ENCODE measurements at places on chromosomes 7 and 10.

- peak; percentile 15 for DNase-seq
Measured at GRCh38 chr7:105707967-105708762, 126.9 kb upstream of the EFCAB10 start.

DNA sequence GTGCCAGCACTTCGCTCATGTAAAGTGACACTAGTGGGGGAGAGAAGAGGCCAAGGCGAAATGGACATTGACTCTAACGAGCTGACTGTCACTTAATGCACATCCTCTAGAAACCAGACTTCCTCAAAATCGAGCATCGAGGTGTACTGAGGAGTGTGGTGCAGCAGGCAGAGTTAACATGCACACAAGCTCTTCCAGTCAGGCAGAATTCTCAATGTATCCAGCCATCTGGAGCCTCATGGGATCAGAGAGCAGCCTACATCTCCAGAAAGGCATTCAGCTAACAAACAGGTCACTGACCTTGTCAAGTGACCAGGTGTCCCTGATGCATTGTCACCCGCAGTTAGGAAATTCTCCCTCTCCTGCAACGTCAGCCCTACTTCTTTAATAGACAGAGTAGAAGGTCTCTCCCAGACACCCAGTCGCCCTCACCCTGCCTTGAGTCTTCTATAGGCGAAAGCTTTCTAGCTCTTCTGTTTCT lies 259.8 kb upstream of the AOAH start:
- DNase-seq: no peak

- no peak for DNase-seq
Measured at GRCh38 chr7:77455321-77455720, 39.2 kb upstream of the GSAP start.

GRCh38 chr7:139776486-139777132 lies 1.2 kb downstream of the HIPK2 start:
- peak; percentile 39 for DNase-seq

DNA sequence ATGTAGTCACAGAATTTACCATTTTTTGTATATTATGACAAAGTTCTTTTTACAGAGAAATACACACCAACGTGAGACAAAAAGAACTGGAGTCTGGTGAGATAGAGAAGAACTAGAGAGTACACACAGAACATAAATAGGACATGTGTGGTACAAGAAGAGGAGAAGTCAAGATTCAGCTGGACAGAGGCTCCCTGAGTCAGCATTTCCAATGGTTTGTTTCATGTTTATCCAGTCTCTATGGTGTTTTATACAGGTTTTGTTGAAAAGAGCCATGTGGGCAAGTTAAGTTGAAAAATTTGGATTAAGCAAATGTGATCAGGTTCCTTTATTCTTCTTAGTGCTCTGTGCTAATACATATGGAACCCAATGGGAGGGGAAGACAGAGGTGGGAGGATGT lies 105.5 kb upstream of the AKR1E2 start:
- DNase-seq: no peak

DNA sequence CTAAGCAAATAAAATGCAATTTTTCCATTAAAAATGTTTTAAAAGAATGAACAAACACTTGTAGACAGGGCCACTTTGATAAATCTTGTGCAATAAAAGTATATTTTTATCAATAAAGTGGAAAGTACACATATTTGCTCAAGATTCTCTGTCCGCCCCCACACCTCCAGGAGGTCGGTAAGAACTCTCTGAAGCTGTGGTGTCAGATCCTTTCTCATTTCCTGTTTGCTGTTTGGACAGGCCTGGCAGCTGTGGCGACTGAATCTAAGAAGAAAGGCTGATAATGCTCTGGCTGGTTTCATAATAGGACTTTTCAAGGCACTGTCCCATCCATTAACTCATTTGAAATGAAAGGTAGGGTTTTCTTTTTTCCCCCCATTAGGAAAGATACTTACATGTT lies 15.3 kb upstream of the ASB4 start:
- DNase-seq: peak; percentile 4

DNA sequence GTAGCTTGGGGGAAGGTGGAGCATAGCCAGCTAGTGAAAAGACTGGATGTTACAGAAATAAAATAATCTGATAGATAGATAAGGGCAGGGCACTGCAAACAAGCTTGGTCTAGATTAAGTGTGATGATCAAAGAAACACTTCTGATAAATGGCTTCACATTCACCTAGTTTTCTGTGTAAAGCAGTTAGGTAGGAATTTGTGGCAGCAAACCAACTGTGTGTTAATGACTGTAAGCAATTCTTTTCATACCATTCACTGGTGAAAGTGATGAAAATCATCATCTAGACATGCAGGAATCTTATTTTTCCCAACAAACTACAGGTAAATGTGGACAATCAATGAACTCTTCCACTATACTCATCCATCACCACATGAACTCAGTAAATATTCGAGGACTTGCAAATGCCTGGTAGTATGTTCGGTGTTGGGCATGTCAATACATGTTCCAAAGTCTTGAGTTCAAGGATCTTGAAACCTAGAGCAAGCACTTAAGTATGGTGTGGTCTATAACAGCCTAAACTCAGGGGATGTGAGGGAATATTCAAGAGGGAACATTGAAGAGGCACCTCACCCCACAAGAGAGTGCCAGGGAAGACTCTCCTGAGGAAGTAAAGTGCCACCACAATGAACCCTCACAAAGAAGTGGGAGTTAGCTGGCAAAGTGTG lies 20.5 kb downstream of the PON3 start:
- no peak for DNase-seq

DNA sequence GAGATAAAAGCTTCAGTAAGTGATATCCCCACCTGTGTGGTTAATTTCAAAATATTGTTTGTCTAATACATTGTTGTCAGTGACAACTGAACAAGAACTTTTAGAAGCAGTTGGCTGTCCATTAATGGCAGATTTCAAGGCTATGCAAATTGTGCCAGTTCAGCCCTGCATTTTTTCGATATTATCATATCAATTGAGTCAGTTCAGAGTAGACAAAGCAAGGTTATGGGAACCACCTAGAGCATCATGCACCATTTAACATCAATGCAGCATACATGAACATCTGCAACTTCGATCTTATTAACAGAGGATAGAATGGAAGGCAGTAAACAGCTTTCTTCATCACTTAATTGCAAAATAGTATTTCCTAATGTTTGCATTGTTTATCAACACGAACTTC lies 180.7 kb upstream of the KAT6B start:
- no peak for DNase-seq

DNA sequence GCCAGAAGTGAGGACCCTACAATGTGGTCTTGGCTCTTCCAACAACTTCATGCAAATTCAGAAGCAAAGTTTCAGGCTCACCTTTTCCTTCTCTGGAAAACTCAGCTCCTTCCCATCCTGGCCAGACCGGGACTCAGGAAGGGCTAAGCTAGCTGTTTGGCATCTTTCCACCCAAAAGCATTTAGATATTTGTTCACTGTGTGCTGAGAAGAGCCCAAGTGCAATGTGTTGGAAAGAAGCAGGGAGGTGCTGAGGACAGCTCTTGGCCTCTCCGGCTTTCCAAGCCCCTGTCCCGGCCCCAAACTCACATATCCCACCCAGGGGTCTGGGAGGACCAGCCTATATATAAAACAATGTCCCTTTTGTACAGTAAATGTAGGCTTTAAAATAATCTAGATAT lies 44.5 kb downstream of the MKI67 start:
- DNase-seq: no peak

DNA sequence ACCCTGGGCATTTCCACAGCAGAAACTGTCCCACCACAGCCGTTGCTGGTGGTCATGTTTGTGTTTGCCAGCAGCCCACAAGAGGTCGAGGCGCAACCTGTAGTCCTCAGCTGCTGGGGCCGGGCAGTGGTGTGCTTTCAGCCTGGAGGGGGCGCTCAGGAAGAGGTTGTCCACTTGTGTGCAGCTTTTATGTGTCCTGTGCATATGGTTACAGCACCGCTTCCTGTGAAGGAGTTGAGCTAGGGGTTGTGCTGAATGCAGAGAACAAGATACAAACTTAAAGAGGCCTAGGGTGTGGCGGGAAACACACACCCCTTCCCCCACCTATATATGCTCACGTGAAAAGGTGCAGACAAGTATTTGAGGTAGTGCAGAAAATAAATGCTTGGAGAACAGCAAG lies 29.5 kb upstream of the PFKFB3 start:
- DNase-seq: peak; percentile 68

- DNase-seq: no peak
Measured at GRCh38 chr10:34024693-34025425, 690.4 kb upstream of the NRP1 start.

- no peak for DNase-seq
Measured at GRCh38 chr10:33820531-33820930, 486.1 kb upstream of the NRP1 start.

DNA sequence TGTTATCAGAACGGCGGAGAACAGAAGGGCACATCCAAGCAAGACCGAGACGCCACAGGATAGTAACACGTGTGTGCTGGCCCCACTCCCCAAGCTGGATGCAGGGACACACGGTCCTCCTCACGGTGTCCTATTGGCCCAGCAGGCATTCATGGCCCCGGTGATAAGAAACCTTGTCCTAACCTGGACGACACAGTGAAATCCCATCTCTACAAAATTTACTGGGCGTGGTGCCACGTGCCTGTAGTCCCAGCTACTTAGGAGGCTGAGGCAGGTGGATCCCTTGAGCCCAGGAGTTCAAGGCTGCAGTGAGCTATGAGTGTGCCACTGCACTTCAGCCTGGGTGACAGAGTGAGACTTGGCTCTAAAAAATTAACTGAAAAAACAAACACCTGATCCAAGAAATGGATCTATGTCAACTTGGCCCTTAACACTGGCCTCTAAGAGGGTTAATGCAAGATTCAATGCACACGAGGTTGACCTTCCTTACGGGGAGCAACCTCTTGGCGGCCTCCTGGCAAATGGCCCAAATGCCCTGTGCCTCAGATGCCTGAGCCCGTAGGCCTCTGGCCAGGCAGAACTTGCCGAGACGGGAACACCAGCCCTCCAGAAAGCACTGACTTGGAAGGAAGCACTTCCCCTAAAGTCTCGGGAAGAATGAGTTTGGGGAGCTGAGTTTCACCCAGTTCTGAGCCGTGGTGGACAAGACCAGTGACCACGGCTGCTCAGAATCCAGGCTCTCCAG lies 72.3 kb downstream of the ZRANB1 start:
- DNase-seq: no peak

GRCh38 chr7:157487046-157487770 lies 150.4 kb downstream of the DNAJB6 start:
- no peak for DNase-seq

- DNase-seq: no peak
Measured at GRCh38 chr10:114748241-114748640, 73.3 kb upstream of the FHIP2A start.

DNA sequence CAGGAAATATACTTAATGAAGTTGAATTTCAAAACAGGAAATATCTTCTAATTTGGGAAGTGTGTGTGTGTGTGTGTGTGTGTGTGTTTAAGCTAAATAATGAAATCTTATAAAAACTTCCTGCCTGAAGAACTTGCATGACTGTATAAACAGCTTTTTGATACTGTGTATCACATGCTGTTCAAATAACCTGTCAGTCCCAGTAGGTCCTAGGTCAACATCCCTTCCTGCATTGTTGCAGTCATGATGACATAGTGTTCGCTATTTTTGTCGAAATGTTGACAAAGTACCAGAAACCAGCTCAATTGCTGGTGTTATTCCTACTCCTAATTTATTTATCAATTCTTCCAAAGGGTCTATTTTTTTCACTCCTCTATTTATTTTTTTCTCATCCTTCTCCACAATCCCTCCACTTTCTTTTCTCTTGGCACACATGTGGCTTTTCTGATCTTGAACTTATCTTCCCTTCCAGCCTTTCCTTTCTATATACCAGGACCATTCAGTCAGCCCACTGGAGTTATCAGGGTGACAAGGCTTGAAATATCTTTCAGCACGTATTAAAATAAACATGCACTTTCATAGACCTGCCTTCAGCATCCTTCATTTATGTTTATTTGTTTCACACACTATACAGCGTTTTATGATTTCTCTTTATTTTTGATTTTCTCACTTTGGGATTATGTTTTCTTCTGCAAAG lies 115.8 kb downstream of the PLXDC2 start:
- DNase-seq: no peak

- no peak for DNase-seq
Measured at GRCh38 chr10:127875916-127876315, 16.8 kb downstream of the CLRN3 start.

DNA sequence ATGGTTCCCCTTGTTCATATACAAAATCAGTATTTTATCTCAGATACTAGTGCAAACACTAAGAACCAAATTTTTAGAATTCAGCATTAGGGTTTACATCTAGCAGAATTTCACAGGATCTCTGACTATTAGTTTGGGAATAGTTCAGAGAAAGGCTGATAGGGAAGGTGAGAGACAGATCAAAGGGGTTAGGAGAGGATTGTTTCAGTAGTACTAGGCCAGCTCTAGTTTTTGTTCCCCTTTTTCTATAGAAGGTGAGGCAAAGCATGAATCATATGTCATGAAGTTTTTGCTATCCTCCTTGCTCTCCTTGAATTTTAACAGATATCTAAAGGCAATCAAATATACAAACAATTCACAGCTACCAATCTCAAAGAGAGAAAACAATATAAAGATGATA lies 26.1 kb upstream of the CTNNA3 start:
- DNase-seq: no peak

DNA sequence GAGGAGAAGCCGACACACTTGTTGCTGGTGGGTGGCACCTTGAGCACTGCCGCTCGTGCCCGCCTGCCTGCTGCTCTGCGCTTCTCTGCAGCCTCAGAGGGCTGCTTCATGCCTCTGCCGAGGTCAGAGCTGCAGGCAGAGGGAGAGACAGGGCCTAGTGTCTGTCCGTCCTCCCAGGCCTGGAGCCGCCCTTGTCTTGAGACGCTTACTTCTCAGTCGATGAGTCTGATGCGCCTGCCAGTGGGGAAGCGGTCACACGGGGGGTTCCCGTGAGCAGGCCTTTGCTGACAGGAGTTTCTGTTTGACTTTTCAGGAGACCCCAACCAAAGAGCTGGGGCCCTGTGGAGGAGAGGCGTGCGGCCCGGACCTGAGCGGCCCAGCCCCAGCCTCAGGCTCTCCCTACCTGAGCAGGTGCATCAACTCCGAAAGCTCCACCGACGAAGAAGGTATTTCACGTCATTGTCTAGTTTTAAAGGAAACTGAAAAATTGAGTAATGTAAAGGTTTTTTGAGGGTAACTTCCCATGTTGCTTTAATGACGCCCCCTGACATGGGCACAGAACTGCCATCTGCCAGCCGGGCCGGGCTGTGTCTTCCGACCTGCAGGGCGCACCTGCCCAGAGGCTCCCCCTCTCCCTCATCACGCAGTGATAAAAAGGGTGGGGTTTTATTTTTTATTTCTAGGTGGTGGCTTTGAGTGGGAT lies 7.8 kb upstream of the BHLHA15 start:
- no peak for DNase-seq

DNA sequence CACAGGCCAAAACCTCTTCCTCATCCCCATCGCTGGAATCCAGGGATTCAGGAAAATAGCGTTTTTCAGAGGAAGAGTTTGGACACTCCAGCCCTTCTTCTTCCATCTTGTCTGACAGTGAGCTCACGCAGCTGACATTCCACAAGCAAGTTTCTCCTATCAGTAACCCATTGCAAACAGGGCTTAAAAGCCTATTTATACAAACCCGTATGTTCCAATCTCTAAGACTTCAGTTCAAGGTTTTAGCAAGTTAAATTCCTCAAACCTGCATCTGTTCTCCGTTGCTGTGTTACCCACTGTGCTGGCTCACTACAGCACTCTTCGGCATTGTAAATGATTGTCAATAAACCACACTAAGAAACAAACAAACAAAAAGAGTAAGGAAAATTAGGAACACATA lies 373 bp downstream of the DHX32 start:
- no peak for DNase-seq

GRCh38 chr7:119842786-119843185 lies 430.2 kb upstream of the KCND2 start:
- no peak for DNase-seq

Data from CD4-positive, alpha-beta T cell treated with Interleukin-10 for 1 hour (primary cell).